Astrocyte of the hippocampus (primary cell): ENCODE measurements at places on chromosomes 1 and 21.

DNA sequence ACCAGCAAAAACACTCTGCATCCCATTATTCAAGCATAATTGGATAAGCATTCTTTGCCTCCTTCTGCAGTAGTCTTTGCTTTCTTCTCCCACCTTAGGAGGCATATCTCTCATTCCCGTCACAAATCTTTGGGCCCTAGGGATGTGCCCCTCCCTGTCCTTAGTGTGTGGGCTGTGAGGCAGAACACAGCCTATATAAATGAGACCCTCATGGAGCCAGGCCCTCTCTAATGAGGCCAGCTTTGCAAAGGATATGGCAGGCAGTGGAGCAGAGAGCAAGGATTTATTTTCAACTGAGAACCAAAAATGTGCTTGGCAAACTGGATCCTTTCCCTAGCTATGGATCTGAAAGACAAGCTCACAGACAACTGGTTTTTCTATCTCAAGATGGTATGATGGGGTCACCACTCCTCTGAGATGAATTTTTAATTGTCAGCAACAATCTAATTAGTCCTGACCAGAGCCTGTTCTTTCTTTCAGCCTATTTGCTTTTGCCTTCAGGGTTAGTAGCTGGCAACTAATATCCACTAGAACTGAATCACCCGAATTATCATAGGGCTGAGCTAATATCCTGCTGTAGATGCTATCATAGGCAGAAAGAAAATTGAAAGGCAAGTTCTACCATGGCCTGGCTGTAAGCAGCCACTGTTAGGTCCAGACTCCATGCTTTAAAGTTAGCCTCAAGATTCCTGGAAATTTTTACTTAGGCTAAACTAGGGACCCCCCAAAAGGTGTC is 134.2 kb downstream of the SYT2 start:
- no peak for DNase-seq

DNA sequence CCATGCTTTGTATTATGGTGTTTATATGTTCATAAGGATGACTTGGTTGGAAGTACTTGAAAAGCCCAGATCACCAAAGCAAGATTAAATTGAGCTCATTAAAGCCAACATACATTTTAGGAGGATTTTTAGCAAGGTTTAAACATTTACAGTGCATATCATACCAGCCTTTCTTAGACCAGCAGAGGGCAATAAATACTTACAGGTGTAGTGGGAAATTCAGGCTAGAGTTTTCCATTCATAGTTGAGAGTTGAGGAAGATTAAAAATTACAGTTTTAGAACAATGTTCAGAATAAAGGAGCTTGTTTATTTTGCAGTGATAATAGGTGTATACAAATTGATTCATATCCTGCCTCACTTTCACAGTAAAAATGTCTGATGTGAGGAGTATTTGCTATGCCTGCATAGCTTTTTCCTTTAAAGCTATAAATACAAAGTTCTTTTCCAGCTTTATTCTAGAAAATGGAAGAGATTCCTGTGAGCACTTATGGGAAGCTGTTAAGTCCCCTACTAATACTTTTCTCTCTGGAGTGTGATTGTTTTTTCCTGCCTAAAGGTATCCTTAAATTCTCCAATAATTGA is 35.3 kb downstream of the DTL start:
- peak; percentile 66 for DNase-seq

- DNase-seq, result no peak
Measured at GRCh38 chr21:31011412-31011811, 26.9 kb downstream of the KRTAP19-8 start.

- no peak for DNase-seq
Measured at GRCh38 chr21:35720208-35720731, 340.1 kb downstream of the SETD4 start.

- DNase-seq, result peak; percentile 3
Measured at GRCh38 chr1:87880098-87880760, 551.5 kb downstream of the LMO4 start.

- no peak for DNase-seq
Measured at GRCh38 chr1:67503974-67504373, 73.8 kb upstream of the SERBP1 start.

GRCh38 chr1:246828818-246829217 is 102.9 kb downstream of the AHCTF1 start:
- DNase-seq, result no peak

- DNase-seq, result no peak
Measured at GRCh38 chr1:206005778-206006180, 2.6 kb upstream of the RAB7B start.

- DNase-seq, result peak; percentile 33
Measured at GRCh38 chr1:164660412-164660772, 101.4 kb downstream of the PBX1 start.

DNA sequence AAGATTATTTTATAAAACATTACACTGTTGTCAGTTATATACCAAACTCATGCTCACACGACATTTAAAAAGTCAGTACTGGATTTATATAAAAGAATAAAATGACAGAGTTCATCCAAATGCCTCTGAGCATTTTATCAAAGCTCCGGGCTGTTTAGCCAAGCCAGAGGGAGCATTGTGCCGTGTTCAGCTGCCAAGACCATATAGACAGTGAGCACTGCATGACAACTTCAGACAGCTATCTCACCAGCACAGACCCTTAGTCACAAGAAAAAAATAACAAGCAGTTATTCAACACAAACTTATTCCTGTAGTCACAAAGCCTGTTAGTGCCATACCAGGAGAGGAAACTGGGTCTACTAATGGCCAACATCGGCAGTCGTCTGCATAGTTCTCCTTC is 88.0 kb upstream of the PBX1 start:
- DNase-seq, result peak; percentile 16

- DNase-seq, result no peak
Measured at GRCh38 chr1:44072821-44073220, 41.6 kb upstream of the SLC6A9 start.

- peak; percentile 81 for DNase-seq
Measured at GRCh38 chr1:55214934-55215193, 300 bp downstream of the USP24 start.

GRCh38 chr1:92134331-92134730 is 54.2 kb downstream of the BTBD8 start:
- DNase-seq, result peak; percentile 5

DNA sequence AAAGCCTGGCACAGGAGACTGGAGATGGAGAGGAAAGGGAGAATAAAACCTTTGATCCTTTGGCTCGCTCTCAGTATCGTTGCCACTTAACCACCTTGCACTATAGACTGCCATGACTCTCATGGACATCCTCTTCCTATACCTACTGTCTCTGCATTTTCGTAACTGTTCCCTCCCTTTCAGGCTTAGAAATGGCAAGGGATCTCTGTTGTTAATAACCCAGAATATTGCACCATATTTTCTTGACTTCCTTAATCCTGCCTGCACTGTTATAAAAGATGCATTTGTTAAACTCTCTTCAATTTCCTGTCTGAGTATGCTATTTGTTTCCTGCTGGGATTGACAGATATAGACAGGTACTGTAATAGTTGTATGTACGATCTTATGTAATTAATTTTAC is 38.6 kb downstream of the CYYR1 start:
- no peak for DNase-seq

GRCh38 chr1:30612536-30613065 is 110.8 kb downstream of the MATN1 start:
- DNase-seq, result no peak

GRCh38 chr1:225449774-225450173 is 21.9 kb upstream of the LBR start:
- no peak for DNase-seq

DNA sequence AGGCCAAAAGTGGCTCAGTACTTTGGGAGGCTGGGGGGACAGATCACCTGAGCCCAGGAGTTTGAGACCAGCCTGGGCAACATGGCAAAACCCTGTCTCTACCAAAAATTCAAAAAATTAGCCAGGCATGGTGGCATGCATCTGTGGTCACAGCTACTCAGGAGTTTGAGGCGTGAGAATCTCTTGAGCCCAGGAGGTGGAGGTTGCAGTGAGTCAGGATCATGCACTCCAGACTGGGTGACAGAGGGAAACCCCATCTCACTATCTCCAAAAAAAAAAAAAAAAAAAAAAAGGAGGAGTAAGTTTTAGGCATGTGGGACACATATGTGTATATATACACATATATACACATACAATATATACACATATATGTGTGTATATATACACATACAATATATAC is 165.3 kb upstream of the DPYD start:
- DNase-seq, result peak; percentile 77
